ENCODE measurements at places on chromosomes 5 and 9.

DNA sequence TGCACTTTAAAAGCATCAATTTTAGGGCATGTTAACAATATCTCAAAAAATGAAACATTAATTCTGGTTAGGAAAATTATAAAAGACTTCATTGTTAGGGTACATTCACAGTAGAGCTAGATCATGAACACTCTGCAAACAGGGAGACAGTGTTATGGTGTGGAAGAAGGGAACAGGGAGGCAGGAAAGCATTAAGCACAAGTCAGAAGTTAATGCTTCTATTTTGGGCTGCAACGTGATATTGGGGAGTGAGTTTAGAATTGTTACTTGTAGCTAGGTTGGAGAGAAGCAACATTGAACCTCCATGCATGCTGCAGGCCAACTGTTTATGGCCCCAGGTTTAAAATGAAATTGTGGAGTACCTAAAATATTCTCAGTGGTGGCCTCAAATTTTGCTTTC lies 278.1 kb upstream of the NMUR2 start:
- no peak for DNase-seq

- no peak for DNase-seq
These were observed 8.9 kb downstream of the MRPL22 start for GRCh38 chr5:154949781-154950180.

DNA sequence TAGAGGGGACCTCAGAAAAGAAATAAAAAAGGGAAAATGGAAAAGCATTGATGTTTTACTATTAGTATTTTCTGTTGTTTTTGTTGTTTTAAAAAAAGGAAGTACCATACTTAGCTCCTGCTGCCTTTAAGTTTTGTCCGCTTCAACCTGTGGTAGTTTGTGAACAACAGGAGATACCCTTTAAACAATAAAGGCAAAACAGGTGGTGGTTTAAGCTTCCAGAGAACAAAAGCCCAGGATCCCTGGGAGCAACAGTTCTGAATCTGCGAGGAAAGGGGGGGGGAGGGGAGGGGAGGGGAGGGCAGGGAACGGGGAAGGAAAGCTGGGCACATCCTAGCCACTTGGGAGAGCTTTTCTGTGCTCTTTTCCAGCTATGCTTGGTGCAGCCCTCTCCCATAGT lies 2.1 kb upstream of the PSIP1 start:
- DNase-seq, result no peak

DNA sequence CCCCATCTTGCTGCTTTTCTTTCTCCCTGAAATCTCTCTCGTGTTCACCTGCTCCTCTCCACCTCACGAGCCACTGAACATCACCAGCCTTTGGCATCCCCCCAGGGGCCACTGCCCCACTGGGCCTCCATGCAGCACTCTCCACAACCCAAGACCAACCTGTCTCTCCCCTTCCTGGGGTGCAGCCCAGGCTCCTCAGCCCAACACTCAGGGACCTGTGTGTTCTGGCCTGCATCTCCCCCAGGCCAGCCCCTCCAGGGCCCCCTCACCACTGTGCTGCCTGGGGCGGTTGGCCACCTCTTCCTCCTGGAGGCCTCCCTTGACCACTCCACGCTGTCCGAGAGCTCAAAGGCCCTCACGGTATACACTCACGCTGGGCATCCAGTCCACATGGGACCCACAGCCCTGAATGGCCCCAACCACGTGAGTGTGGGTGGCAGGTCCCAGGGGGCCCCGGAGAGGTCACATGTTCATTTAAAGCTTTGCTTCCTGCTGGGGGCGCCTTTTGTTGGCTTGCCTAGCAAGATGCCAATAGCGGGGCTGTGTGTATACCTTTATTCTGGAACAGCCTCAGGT lies 453 bp upstream of the DOK3 start:
- no peak for DNase-seq

- DNase-seq, result no peak
These were observed 81.5 kb downstream of the ACER2 start for GRCh38 chr9:19490269-19490668.

DNA sequence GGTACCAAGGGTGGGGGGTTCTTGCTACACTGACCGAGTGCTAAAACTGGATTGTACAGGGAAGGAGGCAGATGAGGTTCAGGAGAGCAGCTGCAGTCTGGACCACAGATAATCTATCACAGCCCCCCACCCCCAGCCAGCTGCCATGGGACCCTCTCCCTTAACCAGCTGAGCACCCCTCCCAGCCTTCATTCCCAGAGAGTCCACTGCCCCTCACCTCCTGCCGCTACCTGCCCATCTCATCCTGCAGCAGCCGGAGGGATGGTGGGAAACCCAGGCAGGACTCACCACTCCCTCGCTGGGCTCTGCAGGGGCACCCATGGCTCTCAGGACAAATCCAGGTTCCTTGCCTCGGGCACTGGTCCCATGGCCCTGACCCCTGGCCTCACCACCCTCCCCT lies 66.7 kb downstream of the MRPL36 start:
- DNase-seq, result no peak

- no peak for DNase-seq
These were observed 114.5 kb upstream of the SPRY4 start for GRCh38 chr5:142439207-142439860.

DNA sequence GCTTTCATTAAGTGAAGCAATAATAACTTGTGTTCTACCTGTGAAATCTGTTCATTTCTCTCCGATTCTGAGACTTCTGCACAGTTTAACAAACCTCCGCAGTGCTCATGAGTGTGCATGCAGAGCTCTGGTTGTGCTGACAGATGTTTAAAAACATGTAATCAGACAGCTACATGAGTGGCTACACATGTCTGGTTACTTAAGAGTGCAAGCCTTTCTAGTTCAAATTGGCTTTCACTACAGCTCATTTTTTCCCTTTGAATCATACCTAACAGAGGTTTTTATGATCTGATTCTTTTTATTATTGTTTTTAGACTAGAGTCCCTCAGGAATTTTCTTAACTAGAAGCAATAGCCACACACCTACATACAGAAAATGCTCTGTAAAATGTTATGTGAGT lies 310.2 kb downstream of the ARRDC3 start:
- no peak for DNase-seq

DNA sequence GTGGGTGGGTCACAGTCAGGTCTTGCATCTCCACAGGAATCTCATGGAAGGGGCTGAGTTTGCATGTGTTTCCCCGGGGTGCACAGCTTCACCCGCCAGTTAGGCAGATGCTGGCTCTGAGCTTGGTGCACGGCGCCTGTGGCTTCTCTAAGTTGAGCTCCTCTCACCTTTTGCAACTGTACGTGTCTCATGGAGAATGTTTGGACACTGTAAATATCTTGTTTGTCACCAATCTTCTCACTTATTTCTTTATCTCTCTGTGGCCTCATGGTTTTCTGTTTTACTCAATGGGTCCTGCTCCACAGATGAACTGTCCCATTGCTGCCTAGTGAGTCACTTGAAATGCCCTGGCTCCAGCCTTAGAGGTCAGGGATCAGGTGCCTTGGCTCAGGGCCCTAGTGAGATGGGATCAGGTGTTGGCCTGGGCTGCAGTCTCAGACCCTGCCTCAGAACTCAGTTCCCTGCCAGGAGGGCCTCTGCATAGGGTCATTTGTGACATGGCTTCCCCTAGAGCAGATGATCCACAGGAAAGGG lies 61.6 kb downstream of the WNK2 start:
- DNase-seq, result no peak

- no peak for DNase-seq
These were observed 207.0 kb upstream of the MAP3K1 start for GRCh38 chr5:56608217-56608925.

All from activated T-helper 1 cell treated with anti-CD3 and anti-CD28 coated beads, Interleukin-2, amount 50 U/mL, for 16 hours (primary cell).